ENCODE measurements at places on chromosomes 1 and 21.

DNA sequence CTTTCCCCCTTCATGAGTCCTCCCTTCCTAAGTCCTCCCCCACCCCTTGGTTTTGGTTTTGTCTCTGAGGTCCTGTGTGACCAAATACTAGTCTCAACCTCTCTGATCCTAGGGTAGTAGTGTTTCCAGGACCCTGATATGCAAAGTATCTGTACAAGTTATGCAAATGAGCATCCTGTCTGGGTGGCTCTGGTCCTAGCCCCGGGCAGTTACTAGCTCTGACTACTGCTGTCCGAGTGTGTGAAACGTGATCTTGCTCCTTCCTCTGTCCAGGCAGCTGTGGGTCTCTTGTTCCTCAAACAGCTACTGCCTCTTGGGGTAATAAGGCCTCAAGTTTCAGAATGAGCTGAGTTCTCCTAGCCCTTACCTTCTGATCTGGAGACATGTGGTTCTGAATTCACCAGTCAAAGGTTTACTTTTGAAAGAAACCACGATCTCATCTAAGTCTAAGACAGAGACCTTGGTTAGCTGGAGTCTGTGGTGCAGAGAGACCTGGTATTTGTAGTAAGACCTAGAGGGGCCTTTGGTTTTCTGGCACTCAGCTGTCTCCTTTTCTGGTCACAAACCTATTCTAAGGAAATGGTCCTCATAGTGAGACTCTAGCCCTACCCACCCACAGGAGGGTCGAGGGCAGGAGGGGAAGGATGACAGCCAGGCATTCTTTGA, 31.0 kb upstream of the IL19 start:
- no peak for DNase-seq

- DNase-seq, result no peak
These were observed 4.2 kb downstream of the SLAMF7 start for GRCh38 chr1:160743266-160743665.

DNA sequence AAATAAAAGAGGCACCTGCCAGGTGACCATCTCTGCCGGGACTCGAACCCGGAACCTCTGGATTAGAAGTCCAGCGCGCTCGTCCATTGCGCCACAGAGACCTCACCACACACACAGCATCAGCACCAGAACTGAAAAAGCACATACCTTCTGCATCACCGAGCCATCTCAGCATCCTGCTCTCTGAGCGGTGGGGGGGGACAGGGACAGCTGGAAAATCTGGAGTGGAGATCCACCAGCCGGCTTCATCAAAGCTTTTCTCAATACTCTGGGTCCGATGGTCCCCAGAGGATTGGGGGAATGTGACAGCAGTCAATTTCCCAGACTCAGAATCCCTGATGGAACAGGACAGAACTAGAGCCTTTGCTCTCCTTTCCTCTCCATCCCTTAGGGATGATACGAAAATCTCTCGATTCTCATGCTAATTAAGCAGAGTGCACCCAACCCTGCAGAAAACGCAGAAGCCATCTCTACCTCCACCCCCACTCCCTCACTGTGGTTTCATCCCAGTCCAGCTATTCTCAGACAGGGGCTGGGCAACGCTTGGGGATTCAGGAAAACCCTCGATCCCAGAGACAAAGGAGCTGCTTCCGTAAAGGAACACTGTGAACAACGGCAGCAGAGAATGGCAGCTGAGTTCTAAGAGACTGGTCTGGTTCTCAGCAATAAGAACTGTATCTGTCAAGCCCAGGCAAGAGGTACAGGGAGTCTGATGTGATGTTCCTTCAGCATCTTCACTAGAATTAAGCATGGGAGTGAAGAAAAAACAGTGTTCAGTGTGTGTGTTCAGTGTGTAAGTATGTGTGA, 29.6 kb upstream of the CADM3 start:
- peak; percentile 26 for DNase-seq

- no peak for DNase-seq
These were observed 43.3 kb upstream of the LRP8 start for GRCh38 chr1:53371121-53371666.

- no peak for DNase-seq
These were observed 19.5 kb upstream of the PADI3 start for GRCh38 chr1:17229379-17229778.

DNA sequence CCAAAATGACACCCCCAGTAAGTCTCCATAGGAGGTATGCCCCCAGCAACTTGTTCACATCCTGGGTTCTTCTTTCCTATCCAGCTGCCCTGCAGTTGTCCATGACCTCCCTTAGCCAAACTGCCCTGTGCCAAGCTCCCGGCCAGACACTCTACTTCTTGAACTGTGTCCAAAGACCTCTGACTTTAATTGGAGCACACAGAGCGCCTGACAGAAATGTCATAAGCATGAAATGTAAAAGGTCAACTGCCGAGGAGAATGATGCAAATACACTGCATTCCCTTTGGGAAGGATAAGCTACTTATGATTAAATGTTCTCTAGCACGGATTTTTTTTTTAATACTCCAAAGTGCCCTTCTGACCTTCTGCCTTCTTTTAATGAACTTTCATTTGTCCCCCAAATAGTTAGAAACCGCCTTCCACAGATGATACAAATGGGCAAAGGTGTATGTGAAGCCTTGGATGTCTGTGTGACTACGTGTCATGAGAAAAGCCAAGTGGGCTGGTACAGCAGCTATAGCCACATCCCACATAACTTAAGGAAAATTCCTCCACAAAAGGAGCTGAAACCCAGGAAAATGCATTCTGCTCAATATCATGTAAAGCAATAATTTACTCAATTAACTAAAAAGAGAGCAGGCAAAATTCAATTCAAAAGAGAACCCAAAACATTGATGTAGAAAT, 26.8 kb downstream of the PALMD start:
- DNase-seq, result peak; percentile 38

- DNase-seq, result peak; percentile 36
These were observed 1.3 kb upstream of the ZBTB7B start for GRCh38 chr1:155001425-155001674.

- peak; percentile 76 for DNase-seq
These were observed 58.0 kb downstream of the PUM1 start for GRCh38 chr1:31007462-31007991.

DNA sequence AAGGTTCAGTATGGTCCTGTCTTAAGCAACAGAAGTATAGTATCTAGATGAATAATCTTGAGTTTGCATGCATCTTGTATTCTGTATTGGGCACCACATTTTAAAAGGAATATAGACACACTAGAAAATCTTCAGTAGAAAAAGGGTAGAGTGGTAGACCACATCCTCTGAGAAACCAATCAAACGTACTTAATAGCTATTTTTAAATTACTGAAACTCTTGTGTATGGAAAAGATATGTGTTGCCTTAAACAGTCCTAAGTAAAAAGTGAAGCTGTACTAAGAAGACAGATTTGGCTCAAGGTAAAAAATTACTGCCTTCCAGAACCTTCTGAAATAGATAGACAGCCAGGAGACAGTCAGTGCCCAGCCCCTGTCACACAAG, 3.1 kb downstream of the CTXND2 start:
- no peak for DNase-seq

DNA sequence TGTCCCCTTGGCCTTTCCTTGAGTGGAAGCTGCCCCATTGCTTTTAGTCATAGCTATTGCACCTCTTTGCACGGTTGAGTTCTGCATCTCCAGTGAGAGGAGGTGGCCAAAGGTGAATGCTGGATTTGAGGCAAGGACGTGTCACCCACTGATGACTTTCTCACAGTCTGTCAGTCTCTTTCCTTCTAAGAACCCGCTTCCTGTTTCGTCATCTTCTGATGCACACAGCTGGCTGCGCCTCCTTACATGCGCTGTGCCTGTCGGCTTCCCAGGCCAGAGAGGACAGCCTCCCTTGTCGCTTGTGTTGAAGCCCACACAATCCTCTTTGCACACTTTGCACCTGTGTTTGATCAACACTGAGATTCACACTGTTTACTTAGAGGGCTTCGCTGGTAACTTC, 41.8 kb upstream of the PWP2 start:
- DNase-seq, result peak; percentile 3

DNA sequence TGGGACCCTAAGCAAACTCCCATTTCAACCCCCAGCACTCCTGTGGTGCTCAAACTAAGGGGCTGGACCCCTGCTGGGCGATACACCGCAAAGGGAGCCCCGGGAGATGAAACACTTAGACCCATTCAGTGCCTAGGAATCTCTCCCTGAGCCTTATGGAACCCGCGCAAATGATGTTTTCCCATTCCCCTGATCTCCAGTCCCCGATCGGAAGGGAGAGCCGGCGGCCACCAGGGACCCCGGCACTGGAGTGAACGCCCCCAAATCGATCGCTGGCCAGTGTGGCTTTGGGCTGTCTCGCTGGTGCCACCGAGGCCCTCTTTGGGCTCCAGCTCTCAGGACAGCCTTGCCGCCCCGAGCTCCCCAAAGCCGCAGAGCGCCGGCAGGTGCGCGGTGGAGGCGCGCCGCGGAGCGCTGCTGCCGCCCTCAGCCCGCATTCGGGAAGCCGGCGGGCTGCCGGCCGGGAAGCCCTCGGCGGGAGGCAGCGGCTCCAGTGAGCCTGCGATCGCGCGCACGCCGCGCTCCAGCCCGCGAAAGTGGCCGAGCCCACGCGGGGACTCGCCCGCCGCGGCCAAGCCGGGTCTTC, 1.1 kb downstream of the PLXNA2 start:
- no peak for DNase-seq

All from HCEC 1CT (cell line).